Stimulated activated CD4-positive, alpha-beta T cell treated with anti-CD3 and anti-CD28 coated beads, Interleukin-4, amount 100 ng/mL, for 4 hours (primary cell): ENCODE measurements at places on chromosomes 11 and 22.

- DNase-seq: no peak
Observed at GRCh38 chr11:11318461-11318860, 34.6 kb downstream of the CSNK2A3 start.

DNA sequence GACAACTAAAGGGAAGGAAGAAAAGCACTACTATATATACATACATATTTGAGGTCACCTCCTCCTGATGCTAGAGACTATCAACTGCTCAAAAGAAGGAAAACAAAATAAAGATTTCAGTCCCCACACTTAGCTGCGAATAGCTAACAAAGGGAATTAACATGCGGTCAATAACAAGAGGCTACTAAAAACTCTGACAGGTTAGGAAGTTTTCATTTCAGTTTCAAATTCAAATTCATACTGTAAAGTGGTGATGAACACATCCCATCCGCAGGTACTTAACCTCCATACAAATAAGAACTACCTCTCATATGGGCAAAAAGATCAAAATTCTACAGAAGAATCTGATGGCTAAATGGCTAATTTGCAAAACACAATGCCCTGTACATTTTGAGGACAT, 2.6 kb downstream of the NAP1L4 start:
- DNase-seq: no peak

- no peak for DNase-seq
Observed at GRCh38 chr11:43786016-43786415, 94.6 kb upstream of the ALKBH3 start.

GRCh38 chr22:37739611-37740049, 42.8 kb downstream of the TRIOBP start:
- DNase-seq: no peak

GRCh38 chr11:17476317-17477083, at the start of gene ABCC8:
Gene ABCC8 (minus strand): TSS chr11:17476845. CDS start chr11:17476776, 69 bp downstream.
- DNase-seq: no peak
